ENCODE measurements at places on chromosomes 1 and 21.

GRCh38 chr1:176866011-176866714, 298.3 kb downstream of the ASTN1 start:
- DNase-seq: peak; percentile 64

DNA sequence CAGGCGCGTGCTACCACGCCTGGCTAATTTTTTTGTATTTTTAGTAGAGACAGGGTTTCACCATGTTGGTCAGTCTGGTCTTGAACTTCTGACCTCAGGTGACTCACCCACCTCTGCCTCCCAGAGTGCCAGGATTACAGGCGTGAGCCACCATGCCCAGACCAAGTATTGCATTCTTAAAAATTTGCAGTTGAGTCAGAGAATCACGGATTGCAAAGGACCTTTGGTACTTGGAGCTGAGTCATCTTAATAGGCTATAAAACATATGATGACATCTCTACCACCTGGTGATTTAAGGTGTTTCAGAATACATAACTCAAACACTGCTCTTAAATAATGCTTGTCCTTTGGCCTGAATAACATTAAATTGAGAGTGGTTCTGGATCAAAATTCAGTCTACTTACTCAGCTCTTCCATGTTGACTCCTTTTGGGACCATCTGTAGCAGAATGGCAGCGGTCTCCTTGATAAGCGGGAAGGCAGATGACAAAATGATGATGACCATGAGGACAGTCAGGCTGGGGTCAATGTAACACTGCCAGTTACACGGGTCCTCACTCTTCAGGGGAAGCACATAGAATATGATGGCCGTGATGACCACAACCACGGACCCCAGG, 10.4 kb downstream of the SLC30A10 start:
- peak; percentile 56 for DNase-seq

DNA sequence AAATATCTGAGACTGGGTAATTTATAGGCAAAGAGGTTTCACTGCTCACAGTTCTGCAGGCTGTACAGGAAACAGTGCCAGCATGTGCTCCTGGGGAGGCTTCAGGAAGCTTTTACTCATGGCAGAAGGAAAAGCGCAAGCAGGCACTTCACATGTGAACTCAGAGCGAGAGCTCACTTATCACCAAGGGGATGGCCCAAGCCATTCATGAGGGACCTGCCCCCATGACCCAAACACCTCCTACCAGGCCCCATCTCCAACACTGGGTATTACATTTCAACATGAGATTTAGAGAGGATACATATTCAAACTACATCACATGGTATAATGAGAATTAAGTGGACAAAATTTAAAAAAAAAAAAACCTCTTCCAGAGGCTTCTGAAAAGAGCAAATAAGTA, 13.7 kb downstream of the WASF2 start:
- DNase-seq: no peak

DNA sequence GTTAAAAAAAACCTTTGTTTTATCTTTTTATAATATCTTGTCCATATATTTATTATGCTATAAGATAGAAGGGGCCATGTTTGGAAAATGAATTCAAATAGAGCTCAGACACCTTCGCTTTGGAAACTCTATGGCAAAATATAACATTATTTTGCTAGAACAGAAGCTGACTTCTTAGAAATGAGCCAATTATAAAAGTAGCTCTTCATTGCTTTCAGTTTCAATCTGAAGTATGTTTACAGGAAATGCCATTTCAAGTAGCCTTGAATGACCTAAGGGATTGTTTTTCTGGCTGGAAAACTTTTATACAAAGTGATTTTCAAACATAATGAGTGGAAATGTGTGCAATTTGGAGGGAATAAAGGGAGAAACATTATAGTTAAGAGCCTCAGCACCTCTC, 37.8 kb upstream of the GBP5 start:
- DNase-seq: no peak

DNA sequence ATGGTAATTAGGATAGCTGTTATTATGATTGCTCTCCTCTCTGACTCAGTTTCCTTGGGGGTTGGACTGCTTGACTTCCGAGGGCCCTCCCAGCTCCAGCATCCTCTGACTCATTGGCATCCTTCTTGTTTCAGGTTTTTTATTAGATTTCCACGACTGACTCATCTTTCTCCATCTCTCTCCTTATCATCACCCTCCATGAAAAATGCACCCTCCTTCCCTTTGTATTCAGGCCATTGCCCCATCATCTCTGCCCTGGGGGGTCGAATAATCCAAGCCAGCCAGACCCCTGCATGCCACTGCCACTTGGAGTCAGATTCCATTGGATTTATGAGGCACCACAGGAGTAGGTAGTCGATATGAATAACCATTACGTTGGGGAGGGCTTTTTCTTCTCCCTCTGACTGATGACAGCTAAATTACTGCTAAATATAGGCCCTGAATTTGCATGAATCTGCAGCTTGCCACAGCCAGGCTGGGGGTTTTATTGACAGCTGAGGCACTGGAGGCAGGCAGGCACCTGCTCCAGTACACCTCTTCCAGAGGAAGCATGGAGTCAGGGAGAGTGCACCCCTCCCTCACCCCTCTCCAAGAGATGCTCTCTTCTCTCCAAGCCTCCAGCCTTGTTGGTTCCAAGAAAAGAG, 91.7 kb downstream of the C1orf94 start:
- peak; percentile 92 for DNase-seq

GRCh38 chr1:82485591-82486369, 685.0 kb downstream of the ADGRL2 start:
- peak; percentile 35 for DNase-seq

DNA sequence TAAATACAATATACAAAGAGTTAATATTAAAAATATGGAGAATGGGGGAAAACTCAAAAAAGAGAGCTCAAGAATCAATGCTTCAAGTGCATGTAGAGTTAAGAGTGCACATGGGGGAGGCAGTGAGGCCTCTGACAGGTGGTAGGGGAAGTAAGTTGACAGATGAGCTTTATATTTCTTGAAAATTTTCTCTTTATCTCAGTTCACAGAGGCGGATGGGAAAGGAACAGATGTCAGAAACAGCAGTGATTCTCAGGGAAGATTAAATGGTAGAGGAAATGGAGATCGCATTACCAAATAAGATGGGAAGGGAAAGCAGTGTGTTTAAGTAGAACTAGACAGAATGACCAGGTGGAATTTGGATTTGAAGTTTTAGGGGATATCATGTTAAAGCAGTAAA, 200.1 kb upstream of the C1orf105 start:
- no peak for DNase-seq

GRCh38 chr1:6041432-6042062, 4.1 kb upstream of the KCNAB2 start:
- no peak for DNase-seq

DNA sequence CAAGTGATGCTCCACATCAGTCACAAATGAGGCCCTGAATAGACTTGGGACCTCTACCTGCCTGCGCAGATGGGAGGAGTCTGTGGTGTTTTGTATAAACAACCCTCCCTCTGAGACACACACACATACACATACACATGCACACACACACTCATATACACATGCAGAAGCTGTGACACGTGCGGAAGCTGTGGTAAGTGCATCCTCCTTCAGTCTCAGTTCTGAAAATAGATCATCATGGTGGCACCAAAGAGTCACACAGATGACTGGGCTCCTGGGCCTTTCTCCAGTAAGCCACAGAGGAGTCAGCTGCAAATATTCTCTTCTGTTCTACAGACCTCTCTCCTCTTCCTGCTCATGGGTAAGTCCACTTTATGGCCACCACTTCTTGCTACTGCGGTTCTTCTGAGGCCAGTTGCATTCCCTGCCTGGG, at the start of gene LY9:
LY9 (plus strand) TSS at position 224 of the 433 bp plus-strand sequence; CDS start at position 238, 14 bp downstream.
- DNase-seq: no peak

- DNase-seq: no peak
Observed at GRCh38 chr21:15804247-15805005, 74.6 kb downstream of the USP25 start.

DNA sequence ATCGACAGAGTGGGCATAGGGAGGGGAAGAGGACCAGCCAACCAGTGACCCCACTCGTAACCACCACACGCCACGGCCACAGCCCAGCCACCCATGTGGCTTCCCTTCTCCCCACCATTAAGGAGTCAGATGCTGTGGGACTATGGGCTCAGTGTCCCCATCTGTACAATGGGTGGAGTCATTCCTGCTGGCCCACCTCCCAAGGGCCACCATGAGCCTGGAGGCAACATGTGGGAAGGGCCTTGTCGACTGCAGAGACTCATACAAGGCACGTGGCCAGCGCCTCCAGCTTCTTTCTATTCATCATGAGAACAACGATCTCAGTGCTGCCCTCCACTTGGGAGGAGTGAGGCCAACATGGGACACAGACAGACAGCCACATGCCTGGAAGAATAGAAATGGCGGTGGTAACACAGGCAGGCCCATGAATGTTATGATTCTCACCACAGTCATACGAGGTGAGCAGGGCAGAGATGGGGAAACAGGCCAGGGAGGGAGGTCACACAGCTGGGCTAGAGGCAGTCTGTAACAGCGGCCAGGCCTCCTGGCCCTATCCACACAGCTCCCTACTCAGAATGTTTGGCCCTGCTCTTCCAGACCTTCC, 16.1 kb downstream of the LRP8 start:
- no peak for DNase-seq

DNA sequence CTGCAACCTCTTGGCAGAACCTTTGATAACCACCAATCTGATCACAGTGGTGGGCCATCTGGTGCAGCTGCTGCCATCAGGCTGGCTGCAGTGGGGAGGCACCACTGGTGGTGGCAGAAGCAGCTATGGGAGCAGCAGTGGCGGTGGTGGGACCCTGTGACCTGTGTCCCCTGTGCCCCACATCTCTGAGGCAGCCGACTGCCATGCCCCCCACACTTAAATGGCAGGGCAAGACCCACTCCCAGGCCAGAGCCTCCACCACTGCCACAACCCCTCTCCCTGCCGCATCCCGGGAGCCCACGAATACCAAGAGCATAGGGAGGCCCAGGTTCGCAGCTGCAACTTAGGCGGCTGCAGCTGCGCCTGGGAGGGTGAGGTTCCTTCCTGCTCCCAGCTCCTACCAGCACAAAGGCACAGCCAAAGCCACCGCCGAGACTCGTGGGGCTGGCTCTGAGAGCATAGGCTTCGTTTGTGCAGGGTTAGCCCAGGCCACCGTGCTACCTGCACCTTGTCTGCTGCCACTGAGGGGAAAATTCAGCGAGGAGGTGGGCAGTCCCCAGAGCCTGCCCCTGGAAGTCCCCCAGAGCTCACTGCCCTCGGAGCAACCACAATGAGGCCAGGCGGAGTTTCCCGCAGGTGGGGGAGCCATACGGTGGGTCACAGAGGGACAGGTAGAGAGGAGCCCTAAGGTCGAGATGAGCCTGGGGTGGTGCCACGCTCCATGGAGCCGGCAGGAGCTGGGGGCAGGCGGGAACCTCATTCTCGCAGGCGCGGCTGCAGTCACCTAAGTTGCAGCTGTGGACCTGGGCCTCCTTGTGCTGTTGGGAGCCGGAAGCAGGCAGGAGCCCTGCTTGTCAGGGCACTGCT, 518.7 kb downstream of the RWDD3 start:
- DNase-seq: no peak

GRCh38 chr1:86018283-86018923, 138.2 kb downstream of the COL24A1 start:
- DNase-seq: peak; percentile 22

GRCh38 chr1:57109247-57109646, 143.4 kb upstream of the C8B start:
- no peak for DNase-seq

GRCh38 chr1:216670118-216670883, 52.9 kb downstream of the ESRRG start:
- peak; percentile 58 for DNase-seq

DNA sequence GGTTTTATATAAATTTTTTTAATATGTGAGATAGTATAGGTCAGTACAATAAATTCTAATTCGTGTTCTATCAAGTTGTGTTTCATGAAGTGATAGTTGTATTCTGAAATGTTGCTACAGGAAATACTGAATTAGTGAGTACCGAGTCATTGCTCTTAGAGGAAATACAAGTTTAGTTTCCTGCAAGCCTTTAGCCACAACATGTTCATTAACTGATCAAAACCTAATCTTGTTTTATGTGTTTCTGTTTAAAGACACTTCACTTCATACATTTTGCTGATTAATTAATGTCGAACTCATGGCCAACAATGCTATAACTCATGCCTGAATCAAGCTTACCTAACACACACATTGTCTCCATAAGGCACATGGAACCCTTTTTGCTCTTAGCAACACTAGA, 43.6 kb downstream of the LRRC7 start:
- peak; percentile 35 for DNase-seq

- DNase-seq: no peak
Observed at GRCh38 chr21:35333831-35334618, 284.9 kb upstream of the RUNX1 start.

DNA sequence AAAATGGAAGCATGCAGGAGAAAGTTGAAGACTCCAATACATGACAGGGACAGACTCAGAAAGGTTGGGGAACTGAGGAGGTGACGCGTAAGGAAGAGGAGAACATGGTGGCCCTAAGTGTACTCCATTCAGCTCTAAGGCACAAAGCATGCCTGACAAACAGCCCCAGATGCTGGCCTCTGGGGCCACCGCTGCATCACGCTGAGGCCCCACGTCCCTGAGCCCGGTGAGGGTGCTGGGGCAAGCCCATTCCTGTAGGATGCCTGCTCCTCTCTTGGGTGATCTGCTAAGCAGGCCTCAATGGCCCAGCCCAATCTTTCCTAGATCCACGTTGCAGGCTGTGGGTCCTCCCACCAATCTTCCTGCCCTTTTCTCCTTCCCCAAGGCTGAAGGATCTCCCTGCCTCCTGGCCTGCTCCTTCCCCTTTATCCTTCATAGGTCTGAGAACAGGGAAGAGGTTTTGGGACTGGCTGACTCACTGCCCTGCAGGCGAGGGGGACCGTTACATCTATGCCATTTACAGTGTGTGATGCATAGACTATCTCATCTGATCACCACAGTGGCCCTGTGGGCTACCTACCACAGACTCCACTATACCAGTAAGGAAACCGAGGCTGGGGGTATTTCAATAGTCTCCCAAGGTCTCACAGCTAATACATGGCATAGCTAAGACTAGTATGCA, 16.8 kb upstream of the NID1 start:
- no peak for DNase-seq

DNA sequence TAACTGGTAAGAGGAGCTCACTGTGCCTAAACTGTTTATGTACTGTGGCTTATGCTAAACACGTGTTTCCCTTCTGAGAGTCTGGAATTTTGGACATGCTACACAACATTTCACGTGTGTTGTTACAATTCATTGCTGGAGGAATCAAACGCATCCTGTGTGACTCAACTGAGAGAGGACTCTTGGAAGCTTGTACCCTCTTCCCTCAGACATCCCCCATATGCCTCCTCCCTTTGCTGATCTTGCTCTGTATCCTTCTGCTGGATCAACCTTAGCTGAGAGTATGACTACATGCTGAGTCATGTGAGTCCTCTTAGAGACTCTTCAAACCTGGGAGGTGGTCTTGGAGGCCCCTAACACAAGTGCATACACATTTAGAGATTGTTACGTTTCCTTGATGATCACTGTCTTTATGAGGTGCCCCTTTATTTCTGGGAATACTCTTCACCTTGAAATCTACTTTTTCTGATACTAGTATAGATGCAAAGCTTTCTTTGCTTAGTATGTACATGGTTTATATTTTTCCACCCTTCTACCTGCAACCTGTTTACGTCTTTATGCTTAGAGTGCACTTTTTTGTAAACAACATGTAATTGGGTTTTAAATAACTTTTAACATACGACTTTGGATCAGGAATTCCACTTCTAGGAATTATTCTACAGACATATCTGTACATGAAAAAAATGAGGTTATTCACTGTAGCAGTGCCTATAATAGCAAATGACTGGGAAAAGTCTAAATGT, 8.7 kb downstream of the NPHP4 start:
- peak; percentile 55 for DNase-seq

- DNase-seq: peak; percentile 92
Observed at GRCh38 chr1:31182352-31182751, 57.3 kb downstream of the NKAIN1 start.

- no peak for DNase-seq
Observed at GRCh38 chr1:111695801-111696200, 43.4 kb downstream of the INKA2 start.
